CD4-positive, alpha-beta T cell treated with Interleukin-15 for 1 hour (primary cell): ENCODE measurements at places on chromosomes 16 and 17.
A peak's percentile ranks its signal among the peaks of the same experiment; 100 is the strongest.

DNA sequence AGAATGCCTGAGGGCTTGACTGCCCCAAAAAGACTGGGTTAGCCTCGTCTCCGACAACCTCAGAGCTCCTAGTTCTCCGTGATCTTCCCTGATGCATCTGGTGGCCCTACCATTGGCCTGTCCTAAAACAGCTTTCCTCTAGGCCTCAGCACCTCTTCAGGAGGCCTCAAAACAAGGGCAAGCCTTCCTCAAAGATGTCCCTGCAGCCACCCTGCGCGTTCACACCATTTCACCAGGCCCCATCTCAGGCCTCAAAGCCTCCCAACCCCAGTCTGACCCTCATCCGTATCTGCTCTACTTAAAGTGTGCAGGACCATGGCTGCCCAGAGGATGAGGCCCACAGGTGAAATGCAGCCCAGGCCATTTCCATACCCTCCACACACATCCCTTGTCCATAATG, 7.4 kb downstream of the ALOXE3 start:
- no peak for DNase-seq

DNA sequence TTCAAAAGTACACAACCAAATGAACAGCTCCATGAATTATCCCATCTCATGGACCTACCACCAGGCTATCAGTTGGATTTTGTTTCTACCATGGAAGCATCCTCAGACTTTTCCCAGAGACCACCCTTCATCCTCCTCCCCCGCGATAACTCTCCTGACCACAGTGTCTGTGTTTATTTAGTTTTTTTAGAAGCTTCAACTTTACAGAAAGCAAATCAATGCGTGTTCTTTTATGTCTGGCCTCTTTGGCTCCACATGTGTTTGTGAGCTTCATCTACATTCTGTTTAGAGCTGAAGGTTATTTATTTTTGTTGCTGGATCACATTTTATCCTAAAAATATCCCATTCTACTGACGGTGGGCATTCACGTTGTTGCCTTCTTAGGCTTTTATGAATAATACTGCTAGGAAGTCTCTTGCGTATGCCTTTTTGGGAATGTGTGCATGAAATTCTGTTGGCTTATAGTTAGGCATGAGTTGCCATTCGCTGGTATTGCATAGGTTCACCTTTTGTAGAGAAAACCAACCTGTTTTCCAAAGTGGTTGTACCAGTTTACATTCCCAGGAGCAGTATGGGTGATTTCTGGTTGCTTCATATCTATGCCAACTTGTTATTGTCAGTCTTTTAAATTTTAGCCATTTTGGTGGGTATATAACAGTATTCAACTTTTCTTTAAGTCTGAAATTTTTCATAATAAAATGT, 83.0 kb downstream of the CMIP start:
- no peak for DNase-seq

- no peak for DNase-seq
These were observed 251.7 kb upstream of the IRX3 start for GRCh38 chr16:54538276-54538675.

DNA sequence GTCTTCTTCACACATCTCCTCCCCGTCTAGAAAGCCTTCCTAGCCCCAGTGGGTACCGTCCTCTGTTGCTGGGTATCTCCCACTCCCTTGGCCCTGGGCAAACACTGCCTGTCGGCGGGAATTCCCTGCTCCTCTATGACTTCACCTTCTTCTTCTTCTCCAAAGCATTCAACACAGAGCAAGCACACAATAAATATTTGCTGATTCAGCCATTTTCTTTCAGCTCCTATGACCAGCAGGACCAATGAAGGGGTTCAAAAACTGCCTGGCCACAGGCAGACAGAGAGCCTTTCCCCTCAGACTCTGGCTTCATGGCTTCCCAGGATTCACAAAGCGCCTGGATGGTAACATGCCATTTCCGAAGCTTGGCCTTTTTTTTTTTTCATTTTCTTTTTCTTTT, 53.2 kb upstream of the ADCY9 start:
- no peak for DNase-seq

DNA sequence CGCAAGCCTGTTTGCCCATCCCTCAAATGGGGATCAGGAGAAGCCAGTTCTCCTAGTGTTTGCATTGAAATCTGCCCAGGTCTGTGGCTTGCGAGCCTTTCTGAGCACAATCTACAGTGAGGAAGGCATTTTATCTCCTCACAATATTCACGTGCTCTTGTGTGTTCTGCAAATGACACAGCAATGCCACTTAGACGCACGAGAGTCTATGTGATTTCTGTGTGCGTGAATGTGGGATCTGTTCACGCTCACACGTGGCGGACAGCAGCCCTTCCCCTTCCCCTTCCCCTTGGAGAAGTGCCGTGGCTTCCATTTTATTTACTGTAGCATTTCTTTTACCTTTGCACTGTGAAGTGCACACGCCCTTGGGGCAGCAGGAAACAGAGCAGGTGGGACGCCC, 17.7 kb upstream of the CBFA2T3 start:
- DNase-seq = no peak

- no peak for DNase-seq
These were observed 1954.7 kb downstream of the TP53TG3F start for GRCh38 chr16:35414139-35414538.

GRCh38 chr17:37062021-37062420, 113.3 kb downstream of the AATF start:
- DNase-seq = no peak

DNA sequence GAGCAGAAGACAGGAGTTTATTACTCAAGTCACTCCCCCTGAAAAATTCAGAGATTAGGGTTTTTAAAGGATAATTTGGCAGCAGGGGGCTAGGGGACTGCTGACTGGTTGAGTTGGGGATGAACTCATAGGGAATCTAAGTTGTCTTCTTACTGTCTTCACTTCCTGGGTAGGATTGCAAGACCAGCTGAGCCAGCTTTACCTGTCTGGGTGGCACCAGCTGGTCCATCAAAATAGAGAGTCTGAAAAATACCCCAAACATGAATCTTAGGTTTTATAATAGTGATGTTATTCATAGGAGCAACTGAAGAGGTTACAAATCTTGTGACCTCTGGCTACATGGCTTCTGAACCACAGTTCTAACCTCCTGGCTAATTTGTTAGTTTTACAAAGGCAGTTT, 157.9 kb downstream of the PPM1E start:
- no peak for DNase-seq

DNA sequence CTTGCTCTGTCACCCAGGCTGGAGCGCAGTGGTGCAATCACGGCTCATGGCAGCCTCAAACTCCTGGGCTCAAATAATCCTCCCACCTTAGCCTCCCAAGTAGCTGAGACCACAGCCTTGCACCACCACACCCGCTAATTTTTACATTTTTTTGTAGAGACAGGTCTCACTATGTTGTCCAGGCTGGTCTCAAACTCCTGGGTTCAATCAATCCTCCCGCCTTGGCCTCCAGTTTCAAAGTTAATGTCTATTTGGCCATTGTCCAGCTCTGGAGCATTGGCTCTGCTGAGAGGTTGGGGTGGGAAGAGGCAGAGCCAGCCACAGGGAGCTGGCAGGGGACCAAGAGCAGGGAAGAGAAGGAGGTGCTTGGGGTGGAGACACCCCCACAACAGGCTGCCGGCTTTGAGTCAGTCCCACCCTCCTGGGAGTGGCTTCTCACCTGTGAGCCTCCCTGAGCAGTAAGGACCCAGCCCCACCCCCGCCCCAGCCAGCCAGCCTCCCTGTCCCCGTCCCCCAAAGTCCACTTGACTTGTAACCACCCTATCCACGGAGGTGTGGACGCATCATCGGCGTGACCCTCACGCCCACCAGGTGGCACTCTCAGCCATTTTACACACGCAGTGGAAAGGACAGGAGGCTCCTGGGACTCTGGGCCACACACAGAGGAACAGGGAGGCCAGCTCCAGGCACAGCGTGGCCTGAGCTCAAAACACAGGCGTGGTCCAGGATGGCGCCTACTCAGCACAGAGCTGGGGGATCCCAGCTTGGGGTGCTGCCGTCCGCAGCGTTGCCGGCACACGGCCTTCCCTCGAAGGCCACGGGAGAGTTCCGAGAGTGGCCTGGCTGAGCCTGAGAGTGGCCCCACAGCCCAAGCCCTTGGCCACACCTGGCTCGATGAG, 22.8 kb upstream of the PVALEF start:
- peak; percentile 68 for DNase-seq

DNA sequence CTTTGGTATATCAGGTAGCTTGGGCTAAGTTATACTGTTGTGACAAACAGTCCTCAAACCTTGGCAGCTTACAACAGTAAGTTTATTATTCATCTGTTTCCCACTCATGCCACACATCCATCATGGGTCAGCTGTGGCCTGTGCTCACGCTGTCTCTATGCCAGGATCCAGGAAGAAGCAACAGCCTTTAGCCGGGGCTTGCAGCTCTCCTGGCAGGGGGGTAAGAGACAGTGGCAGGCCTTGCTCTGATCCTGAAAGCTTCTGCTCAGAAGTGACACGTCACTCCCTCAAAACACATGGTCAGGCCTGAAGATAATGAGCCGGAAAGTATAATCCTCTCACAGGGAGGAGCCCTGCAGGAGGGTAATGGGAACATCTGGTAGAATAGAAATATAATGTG, 377.6 kb downstream of the CPPED1 start:
- DNase-seq = no peak

DNA sequence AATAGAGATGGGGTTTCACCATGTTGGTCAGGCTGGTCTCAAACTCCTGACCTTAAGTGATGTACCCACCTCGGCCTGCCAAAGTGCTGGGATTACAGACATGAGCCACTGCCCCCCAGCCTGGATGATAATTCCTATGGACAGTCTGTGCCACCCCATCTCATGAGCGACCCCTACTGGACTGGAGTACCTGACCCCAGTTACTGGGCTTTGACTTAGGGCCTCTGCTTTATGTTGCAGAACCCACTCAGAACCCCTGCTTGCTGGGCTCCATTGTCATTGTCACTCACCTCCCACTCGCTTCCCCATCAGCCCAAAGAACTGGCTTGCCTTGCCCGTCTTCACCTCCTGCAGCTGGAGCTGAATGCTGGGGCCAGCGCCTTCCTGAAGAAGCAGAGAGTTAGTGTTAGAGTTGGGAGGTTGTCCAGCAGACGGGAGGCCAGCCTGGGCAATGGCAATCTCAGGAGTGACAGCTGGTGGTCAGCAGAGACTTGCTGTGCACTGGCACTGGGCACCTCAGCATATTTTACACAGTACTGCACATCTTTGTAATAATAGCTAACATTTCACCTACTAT, 4.0 kb downstream of the TAC4 start:
- no peak for DNase-seq

DNA sequence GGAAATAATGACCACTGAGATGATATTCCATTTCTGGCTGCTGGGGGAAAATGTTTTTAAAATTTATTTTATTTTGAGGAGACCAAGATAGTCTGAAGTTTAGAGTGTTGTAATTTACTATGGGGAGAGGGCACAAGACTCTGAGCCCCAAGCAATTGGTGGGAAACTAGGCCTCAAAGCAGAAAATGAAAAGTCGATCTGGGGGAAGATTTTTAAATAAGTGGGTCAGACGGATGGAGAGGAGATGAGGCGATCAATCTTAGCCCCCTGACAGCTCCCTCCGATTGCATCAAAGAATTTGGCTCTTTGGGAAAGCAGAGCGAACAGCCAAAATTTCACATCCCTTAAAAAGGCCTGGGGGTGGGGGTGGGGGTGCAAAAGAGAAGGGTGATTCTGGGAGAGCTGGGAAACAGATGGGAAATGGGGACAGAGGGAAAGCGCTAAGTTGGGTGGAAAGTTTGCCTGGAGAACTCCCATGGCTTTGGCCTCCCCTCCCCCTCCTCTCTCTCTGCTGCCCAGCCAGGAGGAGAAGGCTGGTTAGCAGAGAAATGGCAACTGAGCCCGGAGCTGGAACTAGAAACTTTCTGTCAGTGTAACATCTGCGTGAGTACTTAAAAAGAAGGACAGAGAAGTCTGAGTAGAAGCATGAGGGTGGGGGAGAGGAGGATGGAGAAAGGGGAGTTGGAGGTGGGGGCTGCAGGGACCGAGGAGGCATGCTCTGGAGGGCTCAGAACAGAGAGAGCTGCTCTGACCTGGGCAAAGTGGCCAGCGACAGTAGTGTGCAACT, 1.4 kb upstream of the HOXB2 start:
- no peak for DNase-seq

- DNase-seq = peak; percentile 44
These were observed 83.4 kb downstream of the HIC1 start for GRCh38 chr17:2138318-2138717.

- no peak for DNase-seq
These were observed 16.0 kb upstream of the TANC2 start for GRCh38 chr17:62950067-62950466.

- no peak for DNase-seq
These were observed 1014.2 kb upstream of the CDH8 start for GRCh38 chr16:63050391-63050790.

GRCh38 chr17:66690166-66690565, 144.8 kb upstream of the CACNG5 start:
- DNase-seq = no peak
